CD4-positive, CD25-positive, alpha-beta regulatory T cell (primary cell): ENCODE measurements at places on chromosomes 1 and 21. TPM values are rescaled to one million over a fixed set of nuclear protein-coding genes. Genes with fewer than 3 reads are reported as not detected.

GRCh38 chr1:46404482-46405196 lies 10.5 kb downstream of the FAAH start:
- no peak overlapping the region for H3K27ac ChIP-seq
- no peak overlapping the region for H3K4me3 ChIP-seq
- H3K27me3 ChIP-seq = no peaks in the 10 kb centered on the region

STIL gene
- 5.1 TPM for total RNA-seq

SLC25A33 gene
- 4.5 TPM for total RNA-seq

DNA sequence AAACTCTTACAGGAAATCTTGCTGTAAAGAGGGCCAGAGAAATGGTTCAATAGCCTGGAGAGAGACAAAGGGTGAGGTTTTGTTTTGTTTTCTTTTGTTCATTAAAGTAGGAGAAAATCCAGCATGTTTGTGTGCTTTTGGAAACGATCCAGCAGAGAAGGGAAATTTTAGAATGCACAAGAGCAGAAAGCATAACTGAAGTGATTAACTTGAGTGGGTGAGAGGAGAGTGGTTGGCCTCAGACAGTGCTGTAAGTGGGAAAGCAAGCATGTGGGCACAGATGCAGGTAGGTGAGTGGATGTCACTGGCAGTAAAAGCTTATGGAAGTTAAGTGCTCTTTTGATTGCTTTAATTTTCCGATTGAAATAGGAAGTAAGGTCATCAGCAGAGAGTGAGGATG lies 50.2 kb downstream of the EEIG2 start:
- no peak overlapping the region for H3K4me3 ChIP-seq
- H3K4me1 ChIP-seq = no peaks in the 10 kb centered on the region
- no peak for DNase-seq
- peaks cover 26% of the 10 kb centered on the region for H3K36me3 ChIP-seq

- H3K4me1 ChIP-seq = no peaks in the 10 kb centered on the region
- no peak overlapping the region for H3K4me3 ChIP-seq
- DNase-seq = no peak
- no peaks in the 10 kb centered on the region for H3K27me3 ChIP-seq
- no peaks in the 10 kb centered on the region for H3K36me3 ChIP-seq
- no peak overlapping the region for H3K27ac ChIP-seq
Measured at GRCh38 chr1:29542548-29542947, 306.2 kb downstream of the PTPRU start.

PLA2G2D gene
- not detected for total RNA-seq

KIAA1614 gene
- total RNA-seq = 0.20 TPM

- H3K4me1 ChIP-seq = no peaks in the 10 kb centered on the region
- no peak overlapping the region for H3K4me3 ChIP-seq
- no peak overlapping the region for H3K27ac ChIP-seq
- no peak for DNase-seq
- no peaks in the 10 kb centered on the region for H3K27me3 ChIP-seq
Measured at GRCh38 chr1:105442901-105443300, 1613.6 kb upstream of the PRMT6 start.

DNA sequence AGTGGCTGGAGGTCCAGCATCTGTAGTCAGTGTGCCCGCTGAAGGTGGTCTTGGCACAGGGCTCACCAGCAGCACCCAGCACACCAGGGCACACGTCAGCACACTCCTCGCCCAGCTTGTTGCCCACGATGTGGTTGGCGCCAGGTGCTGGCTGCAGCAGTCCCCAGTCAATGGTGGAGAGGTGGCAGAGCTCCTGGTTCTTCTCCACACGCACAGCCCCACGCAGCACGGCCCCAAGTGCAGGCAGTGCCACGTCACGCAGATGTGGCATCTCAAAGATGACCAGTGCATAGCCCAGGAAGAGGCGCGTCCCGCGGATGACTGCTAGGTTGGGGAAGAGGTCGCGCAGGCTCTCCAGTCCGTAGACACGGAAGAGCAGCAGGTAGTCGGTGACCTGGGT lies 5.2 kb downstream of the INSRR start:
- H3K27ac ChIP-seq = no peak overlapping the region
- H3K4me1 ChIP-seq = peaks cover 5% of the 10 kb centered on the region
- H3K36me3 ChIP-seq = no peaks in the 10 kb centered on the region
- no peak overlapping the region for H3K4me3 ChIP-seq

DNA sequence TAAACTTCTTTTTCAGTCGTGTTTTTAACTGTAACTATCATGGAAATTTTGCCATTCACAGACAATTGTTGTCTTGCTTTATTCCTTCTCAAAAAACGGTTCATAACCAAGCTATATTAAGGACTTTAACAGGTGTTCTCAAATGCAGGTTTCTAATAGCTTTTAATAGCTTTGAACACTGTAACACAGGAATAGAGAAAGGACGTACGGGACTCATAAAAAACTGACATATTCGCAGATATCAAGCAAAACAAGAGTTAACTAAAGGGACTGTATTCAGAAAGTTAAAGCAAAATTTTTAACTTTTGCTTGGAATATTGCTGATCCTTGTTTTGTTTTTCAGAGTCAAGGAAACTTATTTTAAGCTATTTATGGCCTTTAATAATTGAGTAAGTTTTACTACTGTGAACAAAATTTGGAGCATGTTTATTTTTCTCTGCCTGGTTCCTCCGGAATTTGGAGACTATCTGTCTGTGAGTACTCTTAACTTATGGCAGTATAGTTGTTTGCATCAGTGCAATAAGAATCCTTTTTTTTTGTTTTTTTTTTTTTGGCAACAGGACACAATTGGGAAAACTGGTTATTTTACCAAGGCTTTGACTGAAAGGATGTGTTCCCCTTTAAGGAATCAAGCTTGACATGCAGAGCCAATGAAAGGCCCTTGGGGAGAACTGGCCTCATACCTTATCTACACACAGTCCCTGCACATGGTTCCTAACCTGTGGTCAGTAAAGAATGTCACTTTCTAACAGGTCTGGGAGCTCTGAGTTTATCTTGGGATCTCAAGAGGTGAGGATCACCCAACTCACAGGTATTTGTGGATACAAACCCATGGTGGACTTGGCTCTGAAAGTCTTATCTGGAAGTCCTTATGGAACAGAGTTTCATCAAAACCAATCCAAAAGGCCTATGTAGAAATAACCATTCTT lies 5.8 kb upstream of the CD46 start:
- H3K27me3 ChIP-seq = no peaks in the 10 kb centered on the region
- no peak for DNase-seq

- DNase-seq = no peak
- no peaks in the 10 kb centered on the region for H3K27me3 ChIP-seq
- H3K4me3 ChIP-seq = no peak overlapping the region
- peaks cover 29% of the 10 kb centered on the region for H3K36me3 ChIP-seq
Measured at GRCh38 chr1:37845049-37845646, 14.2 kb downstream of the MTF1 start.

GRCh38 chr1:30952098-30952497 lies 43.5 kb upstream of the SDC3 start:
- H3K27me3 ChIP-seq = no peaks in the 10 kb centered on the region
- no peaks in the 10 kb centered on the region for H3K4me1 ChIP-seq
- H3K4me3 ChIP-seq = no peak overlapping the region
- peaks cover 84% of the 10 kb centered on the region for H3K36me3 ChIP-seq
- no peak overlapping the region for H3K27ac ChIP-seq

- no peak overlapping the region for H3K27ac ChIP-seq
- H3K4me3 ChIP-seq = no peak overlapping the region
- no peaks in the 10 kb centered on the region for H3K4me1 ChIP-seq
- DNase-seq = no peak
- H3K27me3 ChIP-seq = no peaks in the 10 kb centered on the region
- no peaks in the 10 kb centered on the region for H3K36me3 ChIP-seq
Measured at GRCh38 chr1:29651246-29651645, 414.9 kb downstream of the PTPRU start.

NBPF6 gene
- not detected for total RNA-seq

LAPTM5 gene
- total RNA-seq = 589 TPM

DNA sequence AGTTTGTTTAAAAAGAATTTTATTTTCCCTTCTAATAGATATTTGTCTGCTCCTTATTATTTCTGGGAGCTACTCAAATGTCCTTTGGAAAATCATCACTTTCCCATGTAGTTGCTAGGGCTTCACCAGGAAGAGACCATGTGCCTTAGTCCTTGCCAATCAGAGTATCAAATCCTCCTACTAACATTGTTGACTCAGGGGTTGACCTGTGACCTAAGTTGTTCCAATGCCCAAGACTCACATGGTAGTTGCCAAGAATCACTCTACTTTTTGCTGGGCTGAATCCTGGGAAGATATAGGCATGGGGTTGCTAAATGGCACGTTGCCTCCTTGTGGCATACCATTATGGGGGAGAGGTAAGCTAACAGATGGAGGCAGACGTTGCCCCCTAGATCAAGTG lies 58.2 kb upstream of the FOXD3 start:
- DNase-seq = no peak
- no peak overlapping the region for H3K27ac ChIP-seq
- H3K4me1 ChIP-seq = no peaks in the 10 kb centered on the region

- peaks cover 3% of the 10 kb centered on the region for H3K27me3 ChIP-seq
- no peak for DNase-seq
- H3K4me1 ChIP-seq = no peaks in the 10 kb centered on the region
- no peak overlapping the region for H3K27ac ChIP-seq
- no peaks in the 10 kb centered on the region for H3K36me3 ChIP-seq
Measured at GRCh38 chr1:157868654-157869053, 27.0 kb upstream of the CD5L start.

SH2D1B gene
- not detected for total RNA-seq

ZNF648 gene
- not detected for total RNA-seq

SYCP1 gene
- total RNA-seq = not detected

DNA sequence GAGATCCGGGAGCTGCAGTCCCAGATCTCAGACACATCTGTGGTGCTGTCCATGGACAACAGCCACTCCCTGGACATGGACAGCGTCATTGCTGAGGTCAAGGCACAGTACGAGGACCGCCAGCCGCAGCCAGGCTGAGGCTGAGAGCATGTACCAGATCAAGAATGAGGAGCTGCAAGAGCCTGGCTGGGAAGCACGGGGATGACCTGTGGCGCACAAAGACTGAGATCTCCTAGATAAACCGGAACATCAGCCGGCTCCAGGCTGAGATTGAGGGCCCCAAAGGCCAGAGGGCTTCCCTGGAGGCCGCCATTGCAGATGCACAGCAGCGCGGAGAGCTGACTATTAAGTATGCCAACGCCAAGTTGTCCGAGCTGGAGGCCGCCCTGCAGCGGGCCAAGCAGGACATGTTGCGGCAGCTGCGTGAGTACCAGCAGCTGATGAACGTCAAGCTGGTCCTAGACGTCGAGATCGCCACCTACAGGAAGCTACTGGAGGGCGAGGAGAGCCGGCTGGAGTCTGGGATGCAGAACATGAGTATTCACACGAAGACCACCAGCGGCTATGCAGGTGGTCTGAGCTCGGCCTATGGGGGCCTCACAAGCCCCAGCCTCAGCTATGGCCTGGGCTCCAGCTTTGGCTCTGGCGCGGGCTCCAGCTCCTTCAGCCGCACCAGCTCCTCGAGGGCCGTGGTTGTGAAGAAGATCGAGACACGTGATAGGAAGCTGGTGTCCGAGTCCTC lies 25.5 kb downstream of the ETV3L start:
- DNase-seq = peak; percentile 42
- H3K4me1 ChIP-seq = no peaks in the 10 kb centered on the region
- no peak overlapping the region for H3K27ac ChIP-seq
- no peaks in the 10 kb centered on the region for H3K36me3 ChIP-seq
- H3K27me3 ChIP-seq = peaks cover 22% of the 10 kb centered on the region

- peaks cover 25% of the 10 kb centered on the region for H3K4me1 ChIP-seq
- peaks cover 4% of the 10 kb centered on the region for H3K27me3 ChIP-seq
- DNase-seq = peak; percentile 75
- no peak overlapping the region for H3K27ac ChIP-seq
Measured at GRCh38 chr21:26169061-26169610, 1.4 kb downstream of the APP start.

- no peaks in the 10 kb centered on the region for H3K36me3 ChIP-seq
- peaks cover 8% of the 10 kb centered on the region for H3K27me3 ChIP-seq
- H3K27ac ChIP-seq = no peak overlapping the region
- H3K4me3 ChIP-seq = no peak overlapping the region
Measured at GRCh38 chr21:36097427-36098181, 27.8 kb downstream of the CBR1 start.

OR4F16 gene
- total RNA-seq = not detected
